ENCODE measurements at places on chromosomes 12 and 14.

DNA sequence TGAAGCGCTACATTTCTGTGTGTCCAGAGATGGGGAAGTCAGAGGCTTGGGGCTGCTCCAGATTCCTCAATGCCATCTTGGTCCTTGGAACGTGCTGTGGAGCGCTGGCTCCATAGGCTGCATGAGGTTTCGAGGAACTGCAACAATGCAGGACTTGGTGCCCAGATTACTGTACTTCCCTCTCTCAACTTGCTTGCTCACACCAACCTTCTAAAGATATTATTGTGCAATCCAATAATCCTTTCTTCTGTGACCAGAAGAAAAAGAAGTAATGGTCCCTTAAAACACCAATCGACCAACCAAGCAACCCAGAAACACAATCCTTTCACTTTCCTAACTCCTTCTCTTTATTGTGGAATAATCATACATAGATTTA, 3.7 kb downstream of the PRICKLE1 start:
- DNase-seq, result no peak

DNA sequence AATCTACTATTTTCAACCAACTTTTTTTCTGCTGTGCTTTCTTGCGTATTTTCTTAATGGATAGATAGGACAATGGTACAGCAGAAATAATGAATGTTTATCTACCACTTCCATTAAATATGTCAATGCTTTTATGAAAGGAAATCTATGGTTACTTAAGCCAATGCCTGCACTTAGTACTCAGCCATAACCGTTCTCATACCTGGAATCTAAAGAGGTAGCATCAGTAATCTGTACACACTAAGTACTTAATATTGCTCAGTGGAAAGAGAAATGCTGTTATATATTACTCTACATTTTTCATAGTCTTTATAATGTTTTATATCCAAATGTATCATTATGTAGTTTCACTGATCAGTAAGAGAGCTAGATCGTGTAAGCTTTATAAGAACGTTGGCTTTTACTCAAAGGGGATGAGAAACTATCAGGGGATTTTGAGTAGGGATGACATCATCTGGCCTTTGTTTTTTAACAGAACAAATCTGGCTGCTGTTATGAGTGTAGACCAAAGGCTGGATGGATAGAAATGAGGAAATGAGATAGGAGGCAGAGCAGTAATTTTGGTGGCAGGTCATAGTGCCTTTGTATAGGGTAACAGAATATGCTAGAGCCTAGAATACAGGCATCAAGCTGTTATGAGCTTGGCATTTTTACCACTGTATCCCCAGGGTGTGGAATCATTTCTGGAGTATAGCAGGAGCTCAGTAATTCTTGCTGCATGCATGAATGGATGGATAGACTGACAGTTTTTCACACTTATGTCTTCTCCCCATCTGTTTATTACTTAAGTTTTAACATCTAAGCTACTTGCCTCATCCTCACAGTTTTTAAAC, 34.0 kb downstream of the ALG10B start:
- no peak for DNase-seq

DNA sequence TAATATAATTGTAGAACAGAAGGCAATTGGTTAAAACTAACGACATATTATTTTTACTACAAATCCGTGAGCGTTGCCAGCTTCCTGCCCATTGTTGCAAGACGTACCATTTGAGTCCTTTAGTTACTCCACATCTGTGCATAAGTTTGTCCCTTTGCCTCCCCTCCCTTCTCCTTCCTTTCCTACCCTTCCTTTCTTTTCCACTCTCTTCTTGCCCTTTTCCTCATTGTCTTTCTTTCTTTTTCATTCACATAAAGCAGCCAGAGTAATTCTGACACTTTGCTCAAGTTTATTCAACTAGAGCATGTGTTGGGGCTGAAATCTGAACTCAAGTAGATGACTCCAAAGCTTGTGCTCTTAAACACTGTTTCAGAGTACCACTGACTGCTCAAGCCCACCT, 239.1 kb downstream of the FOXG1 start:
- DNase-seq, result no peak

- no peak for DNase-seq
These were observed 3.2 kb downstream of the DCAF4 start for GRCh38 chr14:72929316-72930080.

DNA sequence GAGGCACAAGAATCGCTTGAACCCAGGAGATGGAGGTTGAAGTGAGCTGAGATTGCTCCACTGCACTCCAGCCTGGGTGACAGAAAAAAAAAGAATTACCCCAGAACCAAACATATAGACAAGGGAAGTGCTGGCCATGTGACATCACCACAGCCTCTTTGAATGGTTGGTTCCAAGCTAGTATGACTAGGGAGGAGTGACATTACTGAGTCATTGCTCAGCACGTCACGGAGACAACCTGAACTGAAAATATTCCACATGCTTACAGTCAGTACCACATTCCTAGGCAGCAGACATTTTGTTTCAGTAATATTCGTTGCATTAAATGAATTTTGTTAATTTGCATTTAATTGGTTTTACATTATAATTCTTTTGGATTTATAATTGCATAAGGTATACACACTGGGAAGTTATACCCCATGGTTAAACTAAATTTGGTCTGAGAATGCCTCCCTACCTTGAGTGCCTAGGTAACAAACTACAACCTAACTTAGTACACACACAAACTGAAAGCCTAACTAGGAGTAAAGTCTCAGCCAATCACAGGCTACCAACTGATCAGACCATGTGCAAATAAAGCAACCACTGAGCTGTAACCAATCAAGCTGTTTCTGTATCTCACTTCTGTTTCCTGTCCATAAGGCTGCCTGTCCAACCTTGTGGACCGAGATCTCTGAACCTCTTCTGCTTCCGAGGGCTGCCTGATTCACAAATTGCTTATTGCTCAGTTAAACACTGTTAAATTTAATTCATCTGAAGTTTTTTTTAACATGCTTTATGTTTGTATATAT, 164.4 kb downstream of the CAND1 start:
- DNase-seq, result no peak

GRCh38 chr12:111570084-111570961, 28.8 kb downstream of the ATXN2 start:
- DNase-seq, result no peak

- peak; percentile 96 for DNase-seq
These were observed 25.4 kb upstream of the EIF4B start for GRCh38 chr12:52980650-52981423.

DNA sequence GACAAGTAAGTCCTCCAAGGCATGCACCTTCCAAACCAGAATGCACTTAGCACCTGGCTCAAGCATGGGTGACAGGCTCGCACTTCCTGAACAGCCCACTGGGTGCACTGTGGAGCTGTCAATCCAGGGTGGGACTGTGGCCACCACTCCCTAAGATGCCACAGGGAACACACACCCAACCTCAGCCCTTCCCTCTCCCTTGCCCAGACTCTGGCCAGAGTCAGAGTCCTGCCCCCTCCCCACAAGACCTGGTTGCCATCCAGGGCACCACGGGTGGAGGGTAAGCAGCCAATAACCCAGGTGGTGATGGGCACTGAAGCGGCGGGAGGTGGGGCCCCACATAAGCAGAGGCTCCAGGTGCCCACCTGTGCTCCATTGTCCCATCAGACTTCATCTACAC, 160.6 kb downstream of the MYRFL start:
- DNase-seq, result no peak

- peak; percentile 92 for DNase-seq
These were observed 4.3 kb upstream of the ASB2 start for GRCh38 chr14:93980456-93981201.

DNA sequence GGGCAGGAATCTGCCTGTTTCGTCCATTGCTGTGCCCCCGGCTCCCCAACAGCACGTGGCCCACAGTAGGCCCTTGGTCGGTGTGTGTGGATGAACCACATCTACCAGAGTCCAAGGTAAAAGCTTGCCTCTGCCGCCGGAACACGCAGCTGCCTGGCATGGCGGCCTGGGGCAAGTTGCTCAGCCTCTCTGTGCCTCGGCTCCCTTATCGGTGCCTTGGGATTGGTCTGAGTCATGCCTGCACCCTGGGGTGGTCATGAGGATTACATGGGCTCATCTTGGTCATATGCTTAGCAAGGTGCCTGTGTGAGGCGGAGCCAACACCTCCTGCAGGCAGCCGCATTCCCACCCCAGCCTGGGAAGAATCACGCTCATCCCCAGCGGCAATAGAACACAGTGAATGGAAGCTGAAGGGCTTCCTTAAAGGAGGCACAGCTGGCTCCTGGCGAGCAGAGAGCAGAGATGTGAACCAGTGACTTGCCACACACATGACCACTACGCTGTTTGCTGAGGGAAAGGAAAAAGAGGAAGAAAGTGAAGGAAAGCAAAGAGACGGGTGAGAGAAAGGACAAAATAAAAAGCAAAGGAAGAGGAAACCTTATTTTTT, 5.5 kb upstream of the SCARB1 start:
- DNase-seq, result no peak

GRCh38 chr12:113779774-113780173, 186.4 kb downstream of the RBM19 start:
- DNase-seq, result no peak

- DNase-seq, result no peak
These were observed 23.7 kb downstream of the HEBP1 start for GRCh38 chr12:12976366-12976765.

DNA sequence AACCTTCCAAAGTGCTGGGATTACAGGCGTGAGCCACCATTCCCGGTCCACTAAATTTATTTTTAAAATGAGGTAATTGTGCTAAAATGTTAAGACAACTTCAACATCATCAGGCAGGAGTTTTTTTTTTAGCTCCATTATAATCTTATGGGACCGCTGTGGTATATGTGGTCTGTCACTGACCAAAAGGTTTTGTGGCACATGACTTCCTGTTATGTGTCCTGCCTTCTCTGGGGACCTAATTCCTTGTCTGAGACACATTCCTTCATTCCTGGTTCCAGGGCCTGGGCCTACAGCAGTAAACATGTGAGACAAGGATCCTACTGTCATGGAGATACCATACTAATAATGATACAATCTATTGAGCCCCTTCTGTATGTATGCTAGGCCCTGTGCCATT, 4.9 kb downstream of the TEX52 start:
- no peak for DNase-seq

GRCh38 chr12:89768586-89769482, 60.2 kb upstream of the ATP2B1 start:
- DNase-seq, result no peak

- no peak for DNase-seq
These were observed 156.5 kb upstream of the AMIGO2 start for GRCh38 chr12:47236109-47236714.

DNA sequence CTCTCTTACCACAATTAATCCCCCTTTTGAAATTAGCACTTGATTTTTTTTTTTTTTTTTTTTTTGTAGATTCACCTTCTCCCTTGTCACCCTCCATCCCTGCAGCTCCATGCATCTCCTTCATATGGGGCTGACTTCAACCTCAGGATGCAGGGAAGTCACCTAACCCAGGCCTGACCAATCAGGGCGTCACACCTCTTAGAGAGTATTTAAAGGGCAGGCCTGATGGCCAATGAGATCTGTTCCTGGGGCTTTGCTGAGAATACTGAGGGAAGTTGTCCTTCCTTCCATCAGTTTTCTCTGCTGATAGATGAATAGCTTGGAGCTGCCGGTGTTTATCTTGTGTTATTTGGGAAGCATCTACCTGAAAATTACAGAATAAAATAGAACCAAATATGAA, 1104.7 kb upstream of the TMEM132C start:
- DNase-seq, result peak; percentile 20

DNA sequence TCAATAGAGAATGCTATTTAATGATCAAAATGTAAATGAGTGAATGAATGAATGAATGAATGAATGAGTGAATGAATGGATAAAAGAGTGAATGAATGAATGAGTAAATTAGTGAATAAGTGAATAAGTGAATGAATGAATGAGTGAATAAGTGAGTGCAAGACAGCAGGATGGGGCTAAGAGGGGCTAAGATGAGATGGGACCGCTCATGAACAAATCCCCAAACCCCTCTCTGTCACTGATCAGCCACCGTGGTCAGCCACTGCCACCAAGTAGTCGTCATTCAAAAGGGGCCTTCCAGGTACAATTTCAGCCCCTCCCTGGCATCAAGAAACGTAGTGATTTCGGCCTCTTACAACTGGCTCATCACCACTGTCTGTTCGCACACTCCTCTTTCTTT, 79.2 kb downstream of the BCL11B start:
- no peak for DNase-seq

GRCh38 chr12:56230432-56231183, 757 bp downstream of the SLC39A5 start:
- no peak for DNase-seq

GRCh38 chr14:77212943-77213678, 31.5 kb downstream of the TMEM63C start:
- peak; percentile 79 for DNase-seq

DNA sequence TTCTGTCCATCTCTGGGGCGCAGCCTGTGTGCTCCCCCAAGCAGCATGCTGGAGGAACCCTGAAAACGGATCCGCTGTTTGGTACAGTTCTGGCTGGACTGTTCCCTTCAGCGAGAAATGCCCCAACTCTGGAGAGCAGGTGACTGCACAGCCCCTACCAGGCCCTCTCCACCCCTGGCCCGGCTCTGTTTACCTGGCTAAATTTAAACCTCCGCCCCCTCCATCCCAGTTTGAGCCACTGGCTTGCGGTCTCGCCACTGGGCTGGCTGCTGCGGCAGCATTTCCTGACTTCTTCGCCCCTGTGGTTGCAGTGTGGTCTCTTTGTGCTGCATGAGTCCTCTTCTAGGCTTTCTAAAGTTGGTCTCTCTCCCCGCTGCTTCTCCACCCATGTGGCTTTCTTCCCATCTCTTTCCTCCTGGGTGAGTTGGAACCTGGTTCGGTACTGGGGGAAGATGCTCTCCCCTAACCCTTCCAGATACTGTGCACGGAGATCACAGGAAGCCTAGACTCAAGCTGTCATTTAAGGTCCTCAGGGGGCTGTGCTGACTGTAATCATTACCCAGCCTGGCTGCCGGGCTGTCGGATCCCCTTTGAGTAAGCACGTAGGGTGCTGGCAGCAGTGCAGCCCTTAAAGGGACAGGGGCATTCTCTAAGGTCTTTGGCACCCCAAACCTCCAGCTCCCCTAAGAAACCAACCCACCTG, 60.6 kb downstream of the FBXL14 start:
- no peak for DNase-seq

- no peak for DNase-seq
These were observed 29.1 kb downstream of the SOCS2 start for GRCh38 chr12:93601591-93601990.

- DNase-seq, result no peak
These were observed 112.0 kb downstream of the SLC5A8 start for GRCh38 chr12:101097829-101098580.

GRCh38 chr14:70707138-70708038, 65.7 kb downstream of the TTC9 start:
- DNase-seq, result no peak

DNA sequence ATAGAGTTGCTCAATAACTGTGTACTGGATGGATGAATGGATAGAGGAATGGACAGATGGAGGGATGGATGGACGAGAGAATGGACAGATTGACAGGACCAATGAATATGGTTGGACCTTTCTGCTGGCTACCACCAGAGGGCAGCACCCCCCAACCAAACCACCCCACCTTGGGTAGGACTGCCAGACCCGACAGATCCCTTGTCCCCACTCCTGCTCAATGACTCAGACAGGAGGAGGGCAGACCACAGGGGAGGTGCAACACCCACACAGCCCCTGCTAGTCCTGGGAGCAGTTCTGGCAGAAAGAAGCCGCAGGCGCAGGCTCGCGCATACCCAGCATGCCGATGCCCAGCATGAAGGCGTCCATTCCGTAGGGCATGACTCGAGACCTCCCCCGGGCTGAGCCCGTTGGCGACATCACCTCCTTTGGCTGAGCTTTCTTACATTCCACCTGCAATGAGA, 12.4 kb downstream of the MSI1 start:
- DNase-seq, result peak; percentile 89

Measured in cerebellar cortex (tissue), 1 donor.